ENCODE measurements at places on chromosomes 6 and 20. TPM values are rescaled to one million over a fixed set of nuclear protein-coding genes. Genes with fewer than 3 reads are reported as not detected.
A peak's percentile ranks its signal among the peaks of the same experiment; 100 is the strongest.

GRCh38 chr6:101516578-101516977 lies 123.1 kb downstream of the GRIK2 start:
- DNase-seq: no peak

DNA sequence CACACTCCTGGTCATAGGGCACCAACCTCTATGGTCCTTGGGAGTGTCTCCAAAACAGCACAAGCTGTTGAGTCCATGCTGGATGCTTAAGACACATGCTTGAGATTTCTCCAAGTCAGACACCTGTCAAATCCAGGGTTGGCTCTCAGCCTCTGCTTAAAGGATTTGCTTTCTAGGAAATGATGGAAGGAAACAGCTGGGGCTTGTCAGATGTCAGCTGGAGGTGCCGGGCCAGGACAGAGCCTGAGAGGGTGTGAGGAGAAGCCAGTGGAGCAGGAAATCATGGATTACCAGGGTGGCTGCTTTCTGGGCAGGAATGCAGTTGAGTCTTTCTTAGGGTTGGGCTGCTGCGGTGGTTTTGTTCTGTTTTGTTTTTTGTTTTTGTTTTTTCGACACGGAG lies 83.0 kb upstream of the FAM184A start:
- DNase-seq: no peak

The DEFB124 gene
- total RNA-seq: not detected

The MICA gene
- total RNA-seq: 12.3 TPM

DNA sequence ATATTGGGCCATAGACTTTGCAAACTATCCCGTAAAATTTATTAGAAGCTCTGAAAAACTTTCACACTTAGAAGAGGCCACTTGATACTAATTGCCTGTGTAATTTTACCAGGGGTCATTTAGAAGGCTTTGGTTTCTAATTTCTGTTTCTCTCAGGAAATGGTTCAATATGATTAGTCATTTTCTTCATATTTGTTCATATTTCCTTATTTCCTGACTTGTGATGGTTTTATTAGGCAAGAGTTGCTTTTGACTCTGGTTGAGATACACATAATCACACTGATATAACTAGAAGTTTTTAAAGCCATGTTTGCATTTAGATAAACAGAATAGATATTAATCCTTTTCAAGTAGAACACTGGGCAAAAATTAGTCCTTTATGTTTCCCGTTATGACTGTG lies 11.8 kb upstream of the HBS1L start:
- DNase-seq: no peak

DNA sequence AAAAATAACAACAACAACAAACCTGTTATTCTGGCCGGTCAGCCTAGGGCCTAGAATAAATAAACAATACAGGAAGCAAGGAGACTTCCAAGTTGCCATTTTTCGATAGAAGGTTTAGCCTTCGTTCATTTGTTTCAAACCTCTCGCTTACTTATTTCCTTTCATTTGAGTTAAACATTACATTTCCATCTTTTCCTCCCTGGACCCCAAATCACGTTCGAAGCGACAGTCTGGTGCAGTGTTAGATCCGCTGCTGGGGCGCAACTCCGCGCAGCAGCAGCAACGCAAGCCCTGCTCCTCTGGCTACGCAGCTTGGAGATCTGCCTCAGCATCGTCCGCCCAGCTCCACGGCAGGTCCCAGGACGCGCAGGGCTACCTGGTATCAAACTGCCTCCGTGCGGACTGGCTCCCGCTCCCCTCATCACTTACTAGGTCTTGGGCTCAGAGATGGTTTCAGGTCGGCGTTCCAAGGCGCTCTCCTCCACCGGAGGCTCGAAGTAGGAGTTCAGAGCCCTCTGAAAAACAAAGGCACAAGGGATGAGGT lies 530 bp downstream of the TDP2 start:
- DNase-seq: peak; percentile 60

DNA sequence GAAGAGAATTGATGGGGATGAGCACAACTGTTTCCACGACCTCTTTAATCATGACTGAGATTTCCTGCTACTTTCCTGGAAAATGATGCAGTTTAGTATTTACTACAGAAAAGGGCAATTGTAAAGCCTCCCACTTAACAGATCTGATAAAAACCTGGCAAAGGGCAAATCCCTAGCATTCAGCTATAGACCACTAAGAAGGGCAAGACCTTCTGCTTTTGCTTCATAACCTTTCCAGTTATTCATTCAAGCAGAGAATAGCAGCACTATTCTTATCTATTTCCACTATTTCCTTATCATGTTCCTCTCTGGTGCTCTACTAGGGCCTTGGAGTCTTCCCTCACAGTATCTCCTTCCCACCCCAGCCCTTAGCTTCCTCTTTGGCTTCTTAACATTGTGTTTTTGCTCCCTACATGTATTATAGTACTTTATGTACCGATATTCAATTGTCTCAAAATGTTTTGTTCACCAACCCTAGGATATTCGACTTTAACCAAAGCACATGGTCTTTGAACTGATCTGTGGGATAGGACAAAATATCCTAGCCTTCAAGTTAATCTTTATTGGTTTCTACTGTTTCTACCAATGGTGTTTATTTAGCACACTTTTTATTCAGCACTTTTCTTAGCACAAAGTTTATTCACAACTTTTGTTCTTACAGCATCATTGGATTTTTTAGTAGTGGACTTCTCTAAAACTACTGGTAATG lies 32.7 kb upstream of the MANEA start:
- DNase-seq: no peak

The MEI4 gene
- total RNA-seq: 4.1 TPM

DNA sequence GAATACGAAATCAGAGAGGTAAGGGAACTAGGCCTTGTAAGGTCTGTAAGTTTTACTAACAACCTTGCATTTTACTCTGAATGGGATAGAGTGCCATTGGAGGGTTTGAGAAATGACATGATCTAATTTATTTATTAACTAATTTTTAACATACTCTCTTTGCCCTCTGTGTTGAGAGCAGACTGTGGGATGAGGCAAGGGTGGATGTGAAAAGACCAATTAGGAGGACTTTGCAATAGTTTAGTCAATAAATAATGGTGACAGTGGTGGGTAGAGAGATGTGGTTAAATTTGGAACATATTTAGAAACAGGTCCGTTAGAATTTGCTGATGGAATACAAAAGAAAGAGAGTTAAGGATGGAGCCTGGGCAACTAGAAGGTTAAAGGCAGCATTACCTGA lies 60.0 kb downstream of the MKKS start:
- DNase-seq: no peak

DNA sequence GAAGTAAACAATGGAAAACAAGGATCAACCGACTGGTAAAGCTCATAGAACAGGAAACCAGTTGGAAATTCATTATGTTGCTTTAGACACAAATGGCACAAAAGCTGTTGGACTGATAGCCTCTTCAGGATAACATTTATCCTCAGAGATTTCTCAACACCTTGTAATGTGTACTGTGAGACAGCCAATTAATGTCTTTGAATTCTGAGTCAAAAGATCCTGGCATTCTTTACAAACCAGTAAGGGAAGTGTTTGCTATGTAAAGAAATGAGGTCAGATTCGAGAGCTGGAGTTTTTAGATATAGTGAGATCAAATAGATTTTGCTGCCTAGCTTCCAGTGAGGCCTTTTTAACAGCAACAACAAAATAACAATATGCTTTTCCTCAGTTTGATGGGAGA lies 439.2 kb downstream of the C6orf118 start:
- no peak for DNase-seq

GRCh38 chr6:44540881-44541280 lies 153.4 kb downstream of the CDC5L start:
- no peak for DNase-seq

The MDFI gene
- 5.9 TPM for total RNA-seq

DNA sequence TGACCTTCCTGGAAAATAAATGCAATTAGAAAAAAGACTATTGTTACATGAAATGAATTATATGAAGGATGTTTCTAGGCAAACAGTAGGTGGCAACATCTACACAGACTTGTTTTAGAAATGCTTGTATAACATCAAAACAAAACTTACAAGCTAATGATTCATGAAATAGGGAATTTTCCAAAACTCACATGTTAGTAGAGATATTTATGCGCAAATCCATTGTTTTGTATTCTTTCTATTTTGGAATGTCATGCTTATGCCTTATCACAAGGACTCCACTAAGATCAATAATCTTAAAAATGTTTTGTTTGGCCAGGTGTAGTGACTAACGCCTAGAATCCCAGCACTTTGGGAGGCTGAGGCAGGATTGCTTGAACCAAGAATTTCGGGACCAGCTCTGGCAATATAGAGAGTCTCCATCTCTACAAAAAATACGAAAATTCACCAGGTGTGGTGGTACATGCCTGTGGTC lies 32.3 kb upstream of the LGSN start:
- DNase-seq: no peak

- DNase-seq: peak; percentile 26
Measured at GRCh38 chr6:139474145-139475108, 100.0 kb upstream of the CITED2 start.

The EYS gene
- not detected for total RNA-seq

DNA sequence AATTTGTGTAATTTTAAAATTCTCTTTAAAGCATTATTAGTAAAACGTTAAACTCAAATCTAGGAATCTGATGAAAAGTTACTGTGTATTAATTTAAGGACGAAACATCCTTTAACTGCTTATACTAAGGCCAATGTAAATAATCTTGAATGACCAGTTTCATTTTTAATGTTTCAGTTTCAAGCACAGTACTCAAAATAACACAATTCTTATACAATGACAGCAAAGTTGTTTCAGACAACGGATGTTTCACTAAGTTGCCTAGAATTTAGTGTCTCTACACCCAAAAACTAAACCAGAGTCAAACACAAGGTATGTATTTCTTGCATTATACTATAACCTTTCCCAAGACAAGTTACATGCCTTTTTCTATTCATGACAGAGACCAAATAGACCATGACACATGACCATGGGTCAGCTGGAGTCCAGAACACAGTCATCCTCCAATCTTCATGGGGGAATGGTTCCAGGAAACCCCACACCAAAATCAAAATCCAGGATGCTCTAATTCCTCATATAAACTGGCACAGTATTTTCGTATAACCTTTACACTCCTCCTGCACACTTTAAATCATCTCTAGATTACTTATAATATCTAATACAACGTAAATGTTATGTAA lies 7.7 kb downstream of the PHIP start:
- no peak for DNase-seq
